ENCODE measurements at places on chromosomes 6 and 20.

GRCh38 chr6:155400654-155400965 is 55.0 kb downstream of the NOX3 start:
- no peak for DNase-seq

- DNase-seq, result no peak
Observed at GRCh38 chr6:74041420-74041819, 345.4 kb downstream of the CD109 start.

DNA sequence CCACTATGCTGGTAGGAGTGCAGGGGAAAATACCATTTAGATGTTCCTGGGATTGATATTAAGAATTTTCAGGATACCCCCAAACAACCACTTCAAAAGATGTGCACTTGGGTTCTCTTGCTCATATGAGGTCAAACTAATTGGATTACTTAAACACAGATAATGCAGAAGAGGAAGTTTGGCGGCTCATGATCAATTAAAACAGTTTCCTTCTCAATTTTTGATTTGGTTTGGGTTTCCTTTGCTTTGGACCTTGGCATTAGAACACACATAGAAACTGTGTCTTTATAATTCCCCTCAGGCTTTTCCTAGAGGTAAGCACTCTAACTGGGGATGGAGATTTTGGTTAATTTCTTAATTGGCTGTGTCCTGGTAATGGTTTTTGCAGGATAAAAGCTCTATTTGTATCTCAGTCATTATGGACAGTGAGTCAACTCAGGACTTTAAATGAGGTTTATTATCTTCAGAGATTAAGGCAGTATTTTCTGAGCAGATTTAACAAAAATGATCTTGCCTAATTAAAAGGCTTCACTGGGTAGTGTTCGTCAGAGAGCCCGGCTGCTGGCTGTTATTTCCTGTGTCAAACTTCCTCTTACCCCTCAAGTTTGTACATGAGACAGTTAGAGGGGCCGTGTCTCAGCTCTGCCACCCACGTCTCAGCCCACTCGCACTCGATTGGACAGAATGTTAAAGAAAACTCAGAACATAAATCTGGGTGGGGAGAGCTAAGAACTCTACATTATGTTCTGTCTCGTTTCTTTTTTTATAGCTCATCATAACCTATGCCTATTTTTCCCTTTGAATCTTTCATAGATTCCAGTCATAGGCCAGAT is 50.3 kb upstream of the PREP start:
- DNase-seq, result no peak

DNA sequence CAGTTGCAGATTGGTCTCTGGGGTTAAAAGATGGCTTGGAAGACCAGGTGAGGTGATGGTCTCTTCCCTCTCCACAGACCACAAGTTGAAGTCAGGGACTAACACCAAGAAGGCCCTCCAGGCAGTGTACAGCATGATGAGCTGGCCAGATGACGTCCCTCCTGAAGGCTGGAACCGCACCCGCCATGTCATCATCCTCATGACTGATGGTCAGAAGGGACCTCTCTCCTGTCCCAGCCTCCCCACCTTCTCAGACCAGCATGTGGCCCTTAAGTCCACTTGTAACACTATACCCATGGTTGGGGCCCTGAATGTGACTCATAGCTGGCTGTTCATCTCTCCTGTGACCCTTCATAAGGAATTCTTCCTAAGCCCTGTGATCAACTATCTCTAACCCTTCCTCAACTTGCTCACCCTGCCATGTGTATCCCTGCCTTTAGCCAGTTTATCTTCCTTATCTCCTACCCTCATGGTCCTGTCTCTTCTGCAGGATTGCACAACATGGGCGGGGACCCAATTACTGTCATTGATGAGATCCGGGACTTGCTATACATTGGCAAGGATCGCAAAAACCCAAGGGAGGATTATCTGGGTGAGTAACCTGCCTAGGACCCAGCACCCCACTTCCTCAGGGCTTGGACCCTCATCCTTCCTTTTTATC is 3.0 kb downstream of the CFB start:
- DNase-seq, result no peak

- peak; percentile 52 for DNase-seq
Observed at GRCh38 chr6:1832844-1833787, 223.4 kb downstream of the FOXC1 start.
